ENCODE measurements at places on chromosomes 11 and 22.
A peak's percentile ranks its signal among the peaks of the same experiment; 100 is the strongest.

GRCh38 chr22:37218399-37218770, 6.1 kb upstream of the SSTR3 start:
- DNase-seq, result no peak

- DNase-seq, result no peak
These were observed 59.9 kb downstream of the BBOX1 start for GRCh38 chr11:27100534-27100933.

DNA sequence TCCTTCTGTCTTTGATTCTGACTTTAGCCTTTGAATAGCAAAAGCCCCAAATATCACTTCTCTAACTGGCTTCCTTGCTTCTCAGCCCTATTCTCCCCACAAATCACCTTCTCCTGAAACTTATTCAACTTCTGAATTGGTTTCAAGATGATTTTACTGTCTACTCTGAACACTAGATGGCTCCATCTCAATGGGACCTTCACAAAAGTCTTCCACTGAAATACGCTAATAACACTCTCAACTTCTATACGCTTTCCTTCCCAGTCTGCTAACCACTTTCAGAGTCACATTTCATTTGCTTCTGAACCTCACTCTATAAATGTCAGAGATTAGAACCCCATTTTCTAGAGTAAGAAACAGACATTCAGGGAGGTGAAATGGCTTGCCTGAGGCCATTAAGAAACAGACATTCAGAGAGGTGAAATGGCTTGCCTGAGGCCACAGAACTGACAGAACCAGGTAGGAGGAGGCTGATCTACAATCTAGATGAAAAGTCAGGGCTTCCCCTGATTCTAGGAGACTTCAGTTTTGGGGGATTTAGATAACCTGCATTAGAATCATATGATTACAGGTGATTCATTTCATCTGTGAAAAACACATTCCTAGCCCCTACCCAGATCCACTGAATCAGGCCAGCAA, 20.6 kb downstream of the MORC2 start:
- no peak for DNase-seq

- no peak for DNase-seq
These were observed 13.1 kb downstream of the CRY2 start for GRCh38 chr11:45860348-45860747.

DNA sequence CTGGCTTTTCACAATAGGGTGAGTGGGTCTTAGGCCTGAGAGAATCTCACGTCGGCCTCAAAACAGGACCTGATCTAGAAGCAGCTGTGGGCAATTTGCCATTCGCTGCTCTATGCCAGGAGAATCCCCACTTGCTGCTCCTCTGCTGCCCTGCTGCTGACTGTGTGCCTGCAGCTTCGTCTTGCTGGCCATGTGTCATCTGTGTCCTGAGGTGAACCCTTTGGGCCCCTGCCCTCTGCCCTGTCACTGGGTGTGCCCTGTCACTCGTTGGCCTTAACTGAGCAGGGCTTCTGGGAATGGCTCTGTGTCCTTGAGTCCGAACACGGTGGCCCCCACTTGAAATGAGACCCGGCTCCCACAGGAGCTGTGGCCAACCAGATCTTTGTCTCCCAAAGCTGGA, 6.2 kb downstream of the NAA40 start:
- no peak for DNase-seq

DNA sequence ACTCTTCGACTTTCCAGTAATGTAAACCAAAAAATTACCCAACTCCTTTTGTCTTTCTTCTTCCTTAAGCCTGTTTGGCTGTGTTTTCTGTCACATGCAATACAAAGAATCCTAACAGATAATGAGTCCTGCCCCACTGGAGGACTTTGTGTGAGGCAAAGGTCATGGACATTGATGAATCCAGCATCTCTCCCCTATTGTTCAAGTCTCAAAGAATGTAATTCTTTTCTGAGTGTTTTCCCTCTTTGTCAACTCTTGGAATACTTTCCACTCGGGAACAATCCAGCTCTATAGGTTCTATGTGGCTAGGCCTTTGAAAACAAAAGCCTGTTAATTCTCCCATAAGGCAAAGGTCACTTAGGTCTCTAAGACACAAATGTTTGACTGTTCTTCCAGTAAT, 100.7 kb downstream of the FAR1 start:
- DNase-seq, result no peak

GRCh38 chr11:94544646-94545263, 1.0 kb downstream of the FUT4 start:
- DNase-seq, result peak; percentile 32

DNA sequence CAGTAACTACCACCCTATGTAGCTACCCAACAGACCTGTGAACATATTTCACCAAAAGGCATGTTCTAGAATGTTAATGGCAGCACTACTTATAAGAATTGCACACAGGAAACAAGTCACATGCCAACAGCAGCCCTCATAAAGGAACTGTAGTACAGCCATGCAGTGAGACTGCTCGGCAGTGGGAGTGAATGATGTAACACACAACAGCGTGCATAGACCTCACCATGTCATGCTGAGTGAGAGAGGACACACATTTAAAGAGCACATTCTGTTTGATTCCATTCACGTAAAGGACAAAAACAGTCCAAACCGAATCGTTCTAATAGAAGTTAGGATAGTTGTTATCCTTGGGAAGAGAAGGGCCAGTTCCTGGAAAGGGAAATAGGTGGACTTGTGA, 27.2 kb upstream of the KIRREL3 start:
- no peak for DNase-seq

- DNase-seq, result peak; percentile 40
These were observed 1.4 kb downstream of the NEFH start for GRCh38 chr22:29481265-29482000.

- peak; percentile 26 for DNase-seq
These were observed 4.9 kb downstream of the DUSP8 start for GRCh38 chr11:1567052-1567720.

GRCh38 chr11:75135021-75135650, 15.8 kb upstream of the SLCO2B1 start:
- no peak for DNase-seq

DNA sequence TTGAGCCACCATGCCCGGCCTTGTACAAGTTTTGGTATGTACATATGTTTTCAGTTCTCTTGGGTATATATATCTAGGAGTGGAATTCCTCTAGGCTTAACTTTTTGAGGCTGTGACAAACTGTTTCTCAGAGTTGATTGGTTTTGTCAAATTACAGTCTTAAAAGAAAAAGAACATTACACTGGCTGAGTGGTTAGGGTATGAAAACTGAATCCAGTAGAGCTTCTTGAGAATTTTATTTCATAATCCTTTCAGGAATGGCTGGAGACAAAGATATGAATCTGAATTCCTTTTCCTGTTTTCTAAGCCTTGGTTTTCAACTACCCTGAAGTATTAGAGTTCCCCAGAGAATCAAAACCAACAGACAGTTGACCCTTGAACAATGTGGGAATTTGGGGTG, 6.5 kb downstream of the METTL15 start:
- DNase-seq, result no peak

GRCh38 chr11:66715346-66716085, 13.5 kb downstream of the SPTBN2 start:
- no peak for DNase-seq

GRCh38 chr22:37179622-37180420, 8.2 kb downstream of the C1QTNF6 start:
- no peak for DNase-seq

Measured in glutamatergic neuron (in vitro differentiated cells).